ENCODE measurements at places on chromosomes 4 and X.
A peak's percentile ranks its signal among the peaks of the same experiment; 100 is the strongest.

DNA sequence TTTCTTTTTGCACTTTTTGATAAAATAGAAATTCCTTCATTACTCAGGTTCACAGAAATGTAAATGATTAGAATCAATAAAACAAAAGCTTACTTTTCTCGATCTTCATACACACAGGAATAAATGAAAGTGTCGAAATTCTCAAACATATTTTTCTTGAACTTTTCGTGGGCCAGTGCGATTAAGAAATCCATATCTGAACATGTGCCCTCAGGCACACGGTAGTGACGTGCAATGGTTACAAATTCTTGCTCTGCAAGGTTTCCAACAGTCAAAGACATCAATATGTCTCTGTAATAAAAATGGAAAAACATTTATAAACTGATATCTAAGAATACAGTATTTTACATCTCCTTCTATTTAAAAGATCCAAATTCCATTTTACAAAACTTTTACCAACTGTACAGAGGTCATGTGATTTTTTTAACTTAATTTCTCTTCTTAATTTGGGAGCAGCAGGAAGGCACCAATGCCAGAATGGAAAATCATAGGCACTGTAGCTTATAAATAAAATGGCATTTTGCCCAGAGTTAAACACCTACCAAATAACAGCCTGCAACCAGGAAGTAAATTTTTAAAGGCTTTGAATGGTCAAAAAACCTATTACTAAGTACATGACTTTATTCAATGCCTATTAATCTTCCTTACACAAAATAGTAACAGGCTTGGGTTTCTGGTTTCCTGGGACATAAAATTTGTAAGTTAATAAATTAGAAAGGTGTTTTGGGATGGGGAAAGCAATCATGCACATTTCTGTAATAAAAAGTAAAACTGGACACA lies 165.0 kb downstream of the EFHC2 start:
- no peak for DNase-seq

- DNase-seq: no peak
These were observed 15.6 kb downstream of the SRPX2 start for GRCh38 chrX:100659431-100660137.

GRCh38 chr4:166078383-166078782 lies 205.3 kb downstream of the TLL1 start:
- DNase-seq: no peak

DNA sequence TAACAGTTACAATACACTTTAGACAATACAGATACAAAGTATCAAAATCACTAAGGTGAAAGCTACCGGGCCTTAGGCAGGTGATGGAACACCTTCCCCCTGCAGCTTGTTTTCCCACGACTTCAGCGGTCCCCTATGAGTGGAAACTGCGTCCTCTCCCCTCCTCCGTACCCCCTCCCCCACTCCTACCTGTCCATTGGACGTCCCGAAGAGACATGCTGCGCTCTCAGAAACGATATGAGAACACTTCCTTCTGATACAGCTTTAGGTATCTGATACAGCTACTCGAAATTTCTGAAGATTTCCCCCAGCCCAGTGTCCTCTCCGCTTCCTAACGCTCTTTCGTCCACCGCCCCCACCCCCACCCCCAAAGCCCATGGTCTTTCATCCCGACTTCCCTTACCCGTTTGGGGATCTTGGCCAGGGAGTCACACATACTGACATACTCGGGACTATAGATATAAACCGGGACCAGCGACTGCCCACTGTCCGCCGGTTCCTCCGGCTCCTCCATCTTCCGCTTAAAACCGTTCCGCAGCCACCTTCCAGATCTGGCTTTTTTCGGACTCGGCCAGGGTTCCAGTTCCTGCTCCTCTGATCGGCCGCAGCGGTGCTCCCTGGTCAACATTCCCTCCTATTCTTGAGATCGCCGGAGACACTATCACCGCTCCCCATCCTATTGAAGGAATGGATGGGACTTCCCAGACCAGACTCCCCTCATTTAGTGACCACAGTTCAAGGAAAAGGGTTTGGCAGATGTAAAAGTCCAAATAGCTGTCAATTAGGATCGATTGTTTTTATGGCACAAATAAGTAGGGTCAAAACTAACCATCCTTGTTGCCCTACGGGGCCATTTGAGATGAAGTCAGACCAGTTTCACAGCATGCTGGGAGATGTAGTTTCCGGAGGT lies at the start of gene HDAC8:
Gene HDAC8 (minus strand): TSS at position 596 of the 910 bp plus-strand sequence. CDS start 82 bp downstream, at position 514.
- no peak for DNase-seq

GRCh38 chr4:41427306-41427882 lies 110.6 kb upstream of the LIMCH1 start:
- DNase-seq: no peak

- no peak for DNase-seq
These were observed 1900.0 kb downstream of the C4orf33 start for GRCh38 chr4:130995988-130996387.

DNA sequence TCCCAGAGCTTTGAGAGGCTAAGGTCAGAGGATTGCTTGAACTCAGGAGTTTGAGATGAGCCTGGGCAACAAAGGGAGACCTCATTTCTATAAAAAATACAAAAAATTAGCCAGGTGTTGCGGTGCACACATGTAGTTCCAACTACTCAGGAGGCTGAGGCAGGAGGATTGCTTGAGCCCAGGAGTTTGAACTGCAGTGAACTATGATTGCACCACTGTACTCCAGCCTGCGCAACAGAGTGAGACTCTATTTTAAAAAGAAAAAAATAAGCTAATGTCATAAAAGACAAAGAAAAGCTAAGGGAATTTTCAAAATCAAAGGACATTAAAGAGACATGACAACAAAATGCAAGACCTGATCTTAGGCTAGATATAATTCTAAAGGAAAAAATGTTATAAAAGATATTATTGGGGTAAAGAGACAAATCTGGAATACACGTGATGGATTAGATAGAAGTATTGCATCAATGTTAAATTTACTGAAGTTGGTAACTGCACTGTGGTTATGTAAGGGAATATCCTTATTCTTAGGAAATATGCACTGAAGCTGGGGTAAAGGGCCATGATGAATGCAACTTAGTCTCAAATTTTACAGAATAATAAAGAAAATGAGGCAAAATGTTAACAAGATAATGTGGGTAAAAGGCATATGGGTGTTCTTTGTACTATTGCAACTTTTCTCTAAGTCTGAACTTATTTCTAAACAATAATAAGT lies 75.2 kb downstream of the SPRY1 start:
- DNase-seq: no peak

- no peak for DNase-seq
These were observed 129.0 kb downstream of the PLS3 start for GRCh38 chrX:115689931-115690330.

DNA sequence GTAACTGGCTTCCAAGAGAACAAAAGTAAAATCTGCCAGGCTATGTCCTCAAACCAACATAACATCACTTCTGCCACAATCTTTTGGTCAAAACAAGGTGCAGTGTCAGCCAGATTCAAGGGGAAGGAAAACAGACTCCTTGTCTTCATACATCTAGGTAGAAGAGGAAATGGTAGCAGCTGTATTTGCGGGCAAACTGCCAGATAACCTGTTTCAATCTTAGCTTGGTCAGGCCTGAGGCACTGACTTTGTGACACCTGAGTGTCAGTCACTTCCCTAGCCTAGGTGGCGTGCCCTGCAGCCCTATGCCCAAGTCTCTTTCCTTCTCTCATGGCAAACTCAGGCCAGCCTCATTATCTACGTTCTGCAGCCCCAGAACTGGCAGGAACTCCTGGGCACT lies 146.2 kb upstream of the JADE1 start:
- DNase-seq: no peak

DNA sequence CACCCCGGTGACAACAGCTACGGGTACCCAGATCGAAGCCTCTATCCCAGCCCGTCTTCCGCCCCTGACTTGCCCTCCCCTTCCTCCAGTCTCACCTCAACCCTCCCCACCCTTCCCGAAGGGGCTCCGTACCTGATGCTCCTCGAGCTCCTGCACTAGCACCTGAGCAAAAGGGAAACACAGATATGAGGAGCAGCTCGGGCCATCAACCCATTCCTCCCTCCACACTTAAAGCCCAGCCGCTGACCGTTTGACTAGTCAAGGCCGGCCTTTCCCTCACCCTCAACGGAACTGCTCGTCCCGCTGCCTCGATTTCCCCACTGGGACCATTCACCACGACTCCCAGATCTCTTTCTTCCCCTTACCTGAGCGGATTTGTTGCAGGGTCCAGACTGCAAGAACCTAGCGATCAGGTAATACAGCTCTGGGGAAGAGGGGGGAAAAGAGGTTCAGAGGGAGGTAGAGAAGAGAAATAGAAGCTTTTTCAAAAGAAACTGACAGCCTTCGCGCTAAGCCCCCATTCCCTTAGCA lies 731 bp downstream of the BRWD3 start:
- peak; percentile 9 for DNase-seq

DNA sequence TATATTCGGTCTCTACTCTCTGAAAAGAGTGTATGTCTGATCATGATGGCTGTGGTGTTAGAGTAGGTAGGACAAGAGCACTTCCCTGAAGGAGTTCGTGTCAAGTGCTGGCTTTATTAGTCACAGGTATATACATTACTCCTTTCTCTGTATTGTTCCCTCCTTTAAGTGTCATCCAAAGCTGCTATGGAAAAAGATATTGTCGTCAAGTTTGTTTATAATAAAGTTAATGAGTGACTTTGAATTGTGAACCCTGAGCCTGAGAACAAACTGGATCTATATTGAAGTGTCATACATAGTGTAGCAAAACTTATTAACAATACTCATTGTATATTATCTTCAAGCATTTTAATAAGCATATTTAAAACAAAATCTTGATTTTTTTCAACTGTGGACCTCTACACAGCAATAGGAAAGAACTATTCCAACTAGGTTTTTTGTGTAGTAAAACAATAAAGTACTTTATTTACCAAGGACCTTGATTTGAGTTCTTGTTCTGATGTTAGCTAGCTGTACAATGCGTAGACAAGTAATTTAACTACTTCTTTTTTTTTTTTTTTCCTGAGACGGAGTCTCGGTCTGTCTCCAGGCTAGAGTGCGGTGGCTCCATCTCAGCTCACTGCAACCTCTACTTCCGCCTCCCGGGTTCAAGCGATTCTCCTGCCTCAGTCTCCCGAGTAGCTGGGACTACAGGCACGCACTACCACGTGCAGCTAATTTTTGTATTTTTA lies 177.7 kb downstream of the RAPGEF2 start:
- no peak for DNase-seq

DNA sequence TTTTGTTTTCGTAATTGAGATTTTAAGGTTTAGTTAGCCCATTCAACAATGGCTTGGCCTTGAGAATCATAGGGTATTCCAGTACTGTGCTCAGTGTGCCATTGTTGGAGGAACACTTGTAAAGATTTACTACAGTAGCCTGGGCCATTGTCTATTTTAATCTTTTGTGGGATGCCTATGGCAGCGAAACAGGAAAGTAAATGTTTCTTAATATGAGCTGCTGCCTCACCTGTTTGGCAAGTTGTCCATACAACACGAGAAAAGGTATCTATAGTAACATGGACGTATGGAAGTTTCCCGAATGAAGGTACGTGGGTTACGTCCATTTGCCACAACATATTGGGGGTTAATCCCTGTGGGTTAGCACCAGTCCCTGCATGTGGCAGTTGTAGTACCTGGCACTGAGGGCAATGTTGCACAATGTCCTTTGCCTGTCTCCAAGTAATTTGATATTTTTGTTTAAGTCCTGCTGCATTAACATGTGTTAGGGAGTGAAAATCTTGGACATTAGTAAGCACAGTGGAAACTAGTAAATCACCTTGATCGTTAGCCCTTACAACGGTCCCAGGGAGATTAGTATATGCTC lies 38.6 kb upstream of the AADAT start:
- no peak for DNase-seq

DNA sequence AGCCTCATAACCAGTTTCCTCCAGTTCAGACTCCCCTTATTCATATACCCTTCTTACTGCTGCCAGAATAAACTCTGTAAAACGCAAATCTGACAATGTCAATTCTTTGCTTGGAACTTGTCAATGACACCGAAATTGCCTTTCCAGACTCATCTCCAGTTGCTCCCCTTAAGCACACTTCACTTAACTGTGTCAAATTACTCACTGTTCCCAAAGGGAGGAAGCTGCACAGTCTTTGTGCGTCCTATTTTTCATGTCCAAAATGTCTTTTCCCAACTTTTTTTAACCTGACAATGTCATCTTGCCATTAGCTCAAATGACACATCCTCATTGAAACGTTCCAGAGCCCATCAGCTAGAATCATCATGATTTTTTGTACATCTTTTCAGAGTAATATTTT lies 867.3 kb downstream of the RPA4 start:
- DNase-seq: no peak

GRCh38 chrX:63354484-63354883 lies 3.4 kb upstream of the SPIN4 start:
- DNase-seq: no peak

DNA sequence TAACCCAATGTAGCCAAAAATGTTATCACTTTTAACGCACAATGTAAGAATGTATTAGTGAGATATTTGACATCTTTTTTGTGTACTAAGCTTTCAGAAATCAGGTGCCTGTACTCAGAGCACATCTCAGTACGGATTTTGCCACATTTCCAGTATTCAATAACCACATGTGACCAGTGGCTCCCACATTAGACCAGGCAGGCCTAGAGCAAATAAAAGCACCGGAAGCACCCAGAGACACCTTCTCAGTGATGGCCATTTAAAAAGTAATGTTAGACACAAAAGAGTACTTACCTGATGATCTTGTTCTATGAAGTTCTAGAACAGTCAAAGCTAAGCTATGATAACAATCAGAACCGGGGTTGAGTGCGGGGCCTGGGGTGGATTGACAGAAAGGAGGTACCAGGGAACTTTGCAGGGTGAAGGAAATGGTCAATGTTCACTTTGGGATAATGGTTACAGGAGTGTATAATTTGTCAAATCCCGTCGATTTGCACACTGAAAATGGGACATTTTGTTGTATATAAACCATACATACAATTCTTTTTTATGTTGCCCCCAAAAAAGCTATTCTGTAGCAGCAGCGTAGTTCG lies 1.2 kb downstream of the CTPS2 start:
- no peak for DNase-seq

DNA sequence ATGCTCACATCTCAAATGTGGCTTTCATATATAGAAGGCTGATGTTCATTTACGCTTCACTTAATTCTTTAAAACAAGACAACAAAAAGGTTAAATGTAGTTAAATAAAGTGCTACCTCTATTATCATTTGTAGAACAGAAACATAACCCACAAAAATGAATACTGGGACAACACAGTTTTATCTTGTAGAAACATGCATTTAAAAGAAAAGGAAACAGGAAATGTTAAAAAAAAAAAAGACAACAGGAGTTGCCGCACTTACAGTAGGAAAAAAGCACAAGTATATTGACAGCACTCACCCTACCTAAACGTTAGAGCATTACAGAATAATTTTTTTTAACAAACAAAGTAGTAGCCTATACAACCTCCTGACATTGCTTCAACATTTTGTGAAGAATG lies 4.8 kb downstream of the THOC2 start:
- no peak for DNase-seq

GRCh38 chr4:187304133-187304532 lies 580.5 kb upstream of the FAT1 start:
- no peak for DNase-seq

DNA sequence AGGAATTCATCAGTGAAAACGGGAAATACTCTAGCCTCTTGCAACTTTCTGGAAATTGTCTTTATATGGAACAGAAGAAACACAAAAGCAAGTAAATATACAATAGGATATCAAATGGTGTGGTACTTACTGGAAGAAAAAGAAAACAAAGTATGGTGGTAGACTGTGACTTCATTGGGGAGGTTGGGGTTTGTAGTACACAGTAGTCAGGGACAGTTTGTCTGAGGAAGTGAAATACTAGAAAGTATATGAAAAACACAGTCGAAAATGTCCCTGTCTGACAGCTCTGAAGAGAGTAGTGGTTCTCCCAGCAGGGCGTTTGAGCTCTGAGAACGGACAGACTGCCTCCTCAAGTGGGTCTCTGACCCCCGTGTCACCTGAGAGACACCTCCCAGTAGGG lies 390.0 kb upstream of the NWD2 start:
- no peak for DNase-seq

- no peak for DNase-seq
These were observed 130.8 kb downstream of the PDLIM5 start for GRCh38 chr4:94582517-94582916.
